Stimulated activated CD4-positive, alpha-beta T cell treated with anti-CD3 and anti-CD28 coated beads, TNF-alpha, amount 100 ng/mL, for 4 hours (primary cell): ENCODE measurements at places on chromosomes 6 and 20.

DNA sequence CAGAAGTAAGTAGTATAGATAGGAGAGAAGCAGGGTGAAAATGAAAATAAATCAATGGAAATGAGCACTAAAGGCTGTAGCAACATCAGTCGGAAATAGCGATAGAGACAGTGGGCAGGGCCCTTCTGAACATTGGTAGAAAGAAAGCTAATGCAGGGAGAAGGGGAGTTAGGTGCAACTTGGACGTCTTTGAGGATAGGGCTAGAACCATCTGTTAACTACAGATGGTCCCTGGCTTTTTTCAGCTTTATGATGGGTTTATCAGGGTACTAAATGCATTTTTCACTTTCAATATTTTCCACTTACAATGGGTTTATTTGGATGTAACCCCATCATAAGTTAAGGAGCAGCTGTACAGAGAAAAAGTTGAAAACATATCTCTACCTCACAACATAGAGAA is 72.8 kb upstream of the CNR1 start:
- no peak for DNase-seq

DNA sequence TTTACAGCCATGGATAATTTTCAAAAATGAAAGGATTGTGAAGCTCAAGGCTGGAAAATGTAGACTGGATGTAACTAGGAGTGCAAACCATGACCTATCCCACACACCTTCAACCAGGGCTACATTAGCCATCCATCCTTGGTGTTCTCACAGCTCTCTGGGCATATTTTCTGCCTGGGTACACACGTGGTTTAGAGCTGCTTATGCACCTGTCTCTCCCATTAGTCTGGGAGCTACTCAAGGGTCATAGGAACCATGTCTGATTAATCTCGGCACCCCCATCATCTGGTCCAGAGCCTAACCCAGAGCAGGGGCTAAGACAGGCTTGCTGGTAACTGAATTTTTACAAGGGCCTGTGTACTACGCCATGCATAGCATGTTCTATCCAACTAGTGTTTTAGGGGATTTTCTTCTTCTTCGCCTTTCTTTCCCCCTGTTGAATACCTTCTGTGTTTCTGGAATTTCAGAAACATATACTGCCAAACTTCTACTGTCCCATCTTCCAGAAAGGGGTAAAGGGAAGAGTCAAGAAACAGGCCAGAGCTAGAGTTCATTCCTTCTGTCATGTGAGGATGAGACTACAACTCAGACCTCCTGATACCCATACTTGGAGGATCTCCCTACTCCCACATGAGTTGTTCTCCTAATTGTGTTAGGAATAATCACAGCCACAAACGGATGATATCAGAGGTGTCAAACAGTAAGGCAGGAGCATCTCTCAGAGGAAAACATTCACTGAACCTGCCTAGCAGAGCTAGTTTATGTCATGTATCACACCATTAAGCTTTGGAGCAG is 25.4 kb upstream of the FAM83C start:
- DNase-seq, result no peak

- no peak for DNase-seq
Measured at GRCh38 chr20:17715075-17715474, 15.3 kb downstream of the BANF2 start.

DNA sequence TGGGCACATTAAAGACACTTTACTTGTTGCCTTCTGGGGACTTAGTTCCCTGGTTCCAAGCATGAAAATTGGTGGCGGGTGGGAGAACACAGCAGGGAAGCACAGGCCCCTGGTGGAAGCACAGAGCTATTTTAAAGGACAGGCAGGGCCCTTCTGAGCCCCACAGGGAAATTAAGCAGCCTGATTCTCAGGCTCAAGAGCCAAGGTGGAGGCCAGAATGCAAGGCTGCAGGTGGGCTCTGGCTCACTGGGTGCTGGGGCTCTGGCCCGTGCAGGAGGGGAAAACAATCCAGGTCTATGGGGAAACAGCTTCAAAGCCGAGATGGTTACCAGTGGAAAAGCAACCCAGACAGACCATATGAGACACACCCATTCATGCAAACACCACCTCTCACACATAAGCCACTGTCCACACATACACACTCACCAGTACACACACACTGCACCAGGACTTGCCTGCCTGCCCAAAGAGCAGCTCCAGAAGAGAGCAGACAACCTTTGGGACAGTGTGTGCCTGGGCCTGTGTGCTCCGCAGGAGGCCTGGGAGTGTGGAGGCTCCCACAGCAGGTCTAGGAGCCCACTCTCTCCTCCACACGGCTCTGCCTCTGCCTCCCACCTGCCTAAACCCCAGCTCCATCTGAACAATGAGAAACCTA is 30.6 kb downstream of the TFEB start:
- DNase-seq, result no peak

- DNase-seq, result no peak
Measured at GRCh38 chr6:34201455-34202107, 35.1 kb upstream of the HMGA1 start.

GRCh38 chr6:43228951-43229802 is at the start of gene DNPH1:
Gene DNPH1 (minus strand): TSS chr6:43229481. CDS start chr6:43229456, 25 bp downstream.
- DNase-seq, result peak; percentile 61

- DNase-seq, result no peak
Measured at GRCh38 chr20:2163757-2164156, 62.1 kb downstream of the STK35 start.

GRCh38 chr6:166922937-166923336 is 33.4 kb downstream of the RNASET2 start:
- DNase-seq, result no peak

GRCh38 chr6:158803733-158804143 is 15.4 kb downstream of the EZR start:
- no peak for DNase-seq

DNA sequence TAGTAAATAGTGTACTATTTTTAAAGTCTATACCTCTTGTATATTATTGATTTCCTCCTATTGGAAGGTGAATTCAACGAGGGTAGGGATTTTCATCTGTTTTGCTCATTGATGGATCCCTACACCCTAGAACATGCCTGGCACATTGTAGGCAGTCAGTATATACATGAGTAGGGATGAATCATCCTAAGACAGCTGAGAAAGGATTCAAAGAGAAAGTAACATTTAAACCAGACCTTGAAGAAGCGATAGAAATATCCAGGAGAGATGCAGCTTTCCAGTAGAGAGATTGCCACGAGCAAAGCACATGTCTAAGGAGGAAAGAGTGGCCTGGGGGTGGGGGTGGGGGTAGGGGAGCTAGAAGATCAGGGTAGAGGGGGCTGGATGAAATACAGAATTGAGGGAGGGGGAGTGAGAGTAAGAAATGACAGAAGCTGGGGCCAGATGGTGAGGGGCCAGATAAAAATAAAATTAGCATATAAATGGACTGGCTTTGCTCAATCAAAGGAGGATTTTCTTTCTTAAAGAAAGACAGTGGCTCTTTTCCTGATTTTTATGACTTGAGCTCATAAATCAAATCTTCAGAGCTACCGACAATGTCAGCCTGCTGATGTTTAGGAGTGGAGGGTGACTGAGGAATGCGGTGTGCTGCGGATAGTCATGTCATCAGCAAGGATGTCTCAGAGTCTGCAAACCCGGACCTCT is 168.2 kb downstream of the SAMD5 start:
- DNase-seq, result no peak

DNA sequence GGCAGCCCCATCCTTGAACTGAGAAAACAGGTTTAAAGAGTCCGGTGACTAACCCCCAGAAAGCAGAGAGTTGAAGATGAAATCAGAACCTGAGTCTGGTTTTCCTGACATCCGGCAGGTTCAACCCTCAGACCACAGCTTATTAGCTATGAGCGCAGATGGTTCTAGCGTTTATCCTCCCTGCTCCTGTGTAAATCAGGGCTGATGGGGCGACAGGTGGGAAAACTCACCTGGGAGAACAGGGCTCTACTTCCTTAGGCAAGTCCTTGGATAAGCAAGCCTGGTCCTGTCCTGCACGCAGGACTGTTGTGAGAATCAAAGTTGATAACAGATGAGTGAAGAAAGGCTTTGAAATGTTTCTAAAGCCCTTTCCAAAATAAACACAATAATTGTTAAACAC is 31.4 kb downstream of the GHRH start:
- DNase-seq, result no peak

GRCh38 chr20:1702328-1702727 is 44.7 kb upstream of the SIRPG start:
- DNase-seq, result no peak

DNA sequence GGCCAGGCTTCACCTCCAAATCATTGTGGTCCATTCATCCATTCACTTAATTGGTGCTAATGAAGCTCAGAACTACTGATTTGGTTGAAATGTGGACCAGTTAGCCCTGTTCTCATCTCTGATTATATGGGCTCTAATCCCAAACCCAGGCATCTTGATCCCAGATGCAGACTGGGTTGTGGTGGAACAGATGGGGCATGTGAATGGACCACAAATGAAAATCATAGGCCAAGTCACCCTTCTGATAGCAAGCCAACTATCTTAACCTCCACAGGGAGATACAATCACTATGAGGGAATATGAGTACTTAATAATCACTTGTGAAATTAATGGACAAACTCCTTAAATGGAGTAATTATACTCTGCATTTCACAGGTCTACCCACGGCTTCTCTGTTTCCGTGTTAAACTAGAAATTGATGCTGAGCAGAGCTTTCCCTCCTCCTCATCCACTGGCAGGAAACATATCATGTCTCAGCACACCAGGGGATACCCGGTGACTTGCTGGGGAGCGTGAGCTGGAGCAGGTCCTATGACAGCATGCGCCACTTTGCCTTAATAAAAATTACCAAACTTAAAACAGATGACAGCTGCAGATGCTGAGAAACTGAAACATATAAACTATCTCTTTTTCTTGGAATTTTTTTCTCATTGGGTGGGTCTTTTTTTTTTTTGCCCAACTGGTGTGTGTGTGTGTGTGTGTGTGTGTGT is 108.8 kb upstream of the HEY2 start:
- no peak for DNase-seq

GRCh38 chr6:46377209-46377608 is 114.0 kb downstream of the RCAN2 start:
- no peak for DNase-seq

- DNase-seq, result no peak
Measured at GRCh38 chr6:23655525-23655924, 470.5 kb upstream of the NRSN1 start.

DNA sequence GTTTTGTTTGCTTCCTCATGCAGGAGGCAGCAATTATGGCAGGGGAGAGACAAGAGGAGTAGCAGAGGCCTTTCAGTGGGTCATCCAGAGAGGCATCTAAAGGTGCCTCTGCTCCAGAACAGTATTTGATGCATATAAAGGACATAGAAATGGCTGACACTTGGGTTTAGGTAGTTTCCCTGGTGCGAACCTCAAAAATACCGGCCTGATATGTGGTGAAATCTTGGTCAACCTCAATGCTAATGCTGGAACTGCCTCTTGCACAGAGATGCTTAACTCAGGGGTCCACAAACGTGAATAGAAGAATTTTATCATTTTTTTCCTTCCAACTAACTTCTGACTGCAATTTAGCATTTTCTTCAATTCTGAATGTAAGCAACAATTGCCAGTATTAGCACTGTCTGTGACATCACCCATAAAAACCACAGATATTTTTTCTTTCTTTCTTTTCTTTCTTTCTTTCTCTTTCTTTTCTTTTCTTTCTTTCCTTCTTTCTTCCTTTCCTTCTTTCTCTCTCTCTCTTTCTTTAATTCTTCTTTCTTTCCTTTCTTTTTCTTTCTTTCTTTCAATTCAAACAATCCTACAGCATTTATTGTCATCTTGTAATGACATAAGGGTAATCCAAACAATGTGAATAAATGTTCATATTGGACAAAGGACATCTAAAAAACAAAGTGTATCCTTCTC is 180.0 kb upstream of the UST start:
- no peak for DNase-seq

- DNase-seq, result no peak
Measured at GRCh38 chr20:20317195-20317594, 50.7 kb upstream of the INSM1 start.

DNA sequence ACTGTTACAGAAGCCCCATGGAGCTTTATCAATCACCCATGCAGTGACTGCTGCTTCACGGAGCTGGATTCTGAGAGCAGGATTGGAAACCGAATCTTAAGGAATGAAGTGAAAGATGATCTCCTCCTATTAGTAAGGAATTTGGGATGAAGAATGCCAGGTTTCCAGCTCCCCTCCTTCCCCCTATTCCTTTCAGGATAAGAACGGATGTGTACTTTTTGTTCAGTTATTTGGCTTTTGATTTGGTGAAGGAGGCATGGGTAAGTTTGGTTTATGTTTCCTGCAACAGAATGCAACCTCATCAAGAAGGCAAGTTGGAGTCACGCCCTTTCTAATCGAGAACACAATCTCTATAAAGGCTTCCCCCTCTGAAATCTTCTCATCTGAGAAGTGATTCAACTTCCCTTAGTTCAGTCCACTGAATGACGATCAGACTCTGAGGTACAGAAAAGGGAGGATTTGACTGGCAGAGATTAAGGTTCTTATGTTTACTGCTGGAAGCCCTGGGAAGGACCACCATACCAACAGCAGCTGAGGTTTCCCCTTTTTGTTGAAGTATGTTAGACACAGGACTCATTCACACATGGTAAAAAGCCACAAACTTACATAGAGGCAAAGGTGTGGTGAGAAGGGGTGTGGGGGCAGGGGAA is 5.5 kb downstream of the ELMO2 start:
- no peak for DNase-seq

DNA sequence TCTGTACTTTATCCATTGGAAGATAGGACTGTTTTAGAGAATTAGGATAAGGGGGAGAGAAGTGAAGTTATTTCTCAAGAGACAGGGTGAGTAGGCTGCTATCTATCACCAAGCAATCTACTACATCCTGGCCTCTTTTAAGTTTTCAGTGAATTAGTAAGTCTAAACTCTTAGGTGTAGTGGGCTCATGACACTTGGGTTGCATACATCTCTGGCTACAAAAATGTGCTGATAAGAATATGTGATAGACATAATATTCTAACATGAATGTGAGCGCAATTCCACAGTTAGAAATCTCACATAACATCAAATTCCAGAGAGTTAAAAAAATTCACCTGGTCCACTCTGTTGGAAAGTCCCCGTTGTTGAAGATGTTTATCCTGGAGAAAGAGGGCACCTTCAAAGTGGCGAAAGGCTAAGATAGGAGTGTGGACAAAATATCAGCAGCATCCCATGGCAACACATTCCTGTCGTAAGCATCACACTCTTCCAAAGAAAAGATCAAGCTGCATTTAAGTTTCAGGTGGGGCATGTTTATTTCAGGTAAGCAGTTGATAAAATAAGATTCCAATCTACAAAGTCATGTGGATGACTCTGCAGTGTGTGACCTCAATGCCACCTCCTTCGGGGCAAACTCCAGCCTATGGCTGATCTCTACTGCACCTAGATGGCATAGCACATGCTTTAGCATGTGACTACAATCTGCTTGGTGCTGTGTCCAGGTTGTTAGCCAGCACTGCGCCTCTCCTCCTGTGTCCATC is 111.7 kb upstream of the NEDD9 start:
- DNase-seq, result no peak

- DNase-seq, result peak; percentile 63
Measured at GRCh38 chr6:42782689-42783176, 881 bp downstream of the BICRAL start.

- no peak for DNase-seq
Measured at GRCh38 chr6:120083186-120083585, 733.6 kb upstream of the MAN1A1 start.

GRCh38 chr20:36519012-36519719 is 22.2 kb upstream of the MYL9 start:
- DNase-seq, result no peak
